ENCODE measurements at places on chromosomes 1 and 21.

- no peak for DNase-seq
Observed at GRCh38 chr1:69433073-69433472, 134.6 kb upstream of the LRRC7 start.

DNA sequence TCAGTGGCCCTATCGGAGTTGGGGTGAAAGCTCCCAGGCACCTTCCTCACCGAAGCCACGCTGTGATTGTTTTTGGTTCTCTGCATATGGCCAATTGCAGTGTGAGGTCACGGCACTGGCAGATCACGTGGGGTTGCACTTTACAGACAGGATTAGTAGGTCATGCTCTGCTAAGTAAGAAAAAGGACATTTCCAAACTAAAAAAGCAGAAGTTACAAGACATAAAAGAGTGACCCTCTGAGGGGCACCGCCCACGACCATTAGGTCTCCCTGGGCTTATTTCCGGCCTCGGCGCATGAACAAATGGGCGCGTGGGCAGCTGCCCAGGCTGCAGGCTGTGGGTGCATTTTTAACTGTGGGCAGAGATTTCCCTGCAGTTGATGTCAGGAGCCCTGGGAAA lies 2.0 kb downstream of the CAPN9 start:
- no peak for DNase-seq

DNA sequence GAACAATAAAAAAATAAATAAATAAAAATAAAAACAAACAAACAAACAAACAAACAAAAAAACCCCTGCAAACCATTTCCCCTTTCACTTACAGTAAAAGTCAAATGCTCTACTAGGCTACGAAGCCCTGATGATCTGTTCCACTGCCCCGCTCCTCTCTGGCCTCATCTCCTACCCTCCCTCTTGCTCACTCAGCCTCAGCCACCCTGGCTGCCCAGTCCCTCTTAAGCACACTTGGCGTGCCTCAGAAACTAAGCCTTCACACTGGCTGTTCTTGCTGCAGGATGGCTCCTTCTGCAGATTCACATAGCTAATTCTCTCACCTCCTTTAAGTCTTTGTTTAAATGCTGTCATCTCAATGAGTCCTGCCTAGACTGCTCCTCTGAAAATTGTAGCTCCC lies 30.8 kb upstream of the UHMK1 start:
- DNase-seq, result no peak

- DNase-seq, result no peak
Observed at GRCh38 chr1:30508611-30509010, 214.8 kb downstream of the MATN1 start.

DNA sequence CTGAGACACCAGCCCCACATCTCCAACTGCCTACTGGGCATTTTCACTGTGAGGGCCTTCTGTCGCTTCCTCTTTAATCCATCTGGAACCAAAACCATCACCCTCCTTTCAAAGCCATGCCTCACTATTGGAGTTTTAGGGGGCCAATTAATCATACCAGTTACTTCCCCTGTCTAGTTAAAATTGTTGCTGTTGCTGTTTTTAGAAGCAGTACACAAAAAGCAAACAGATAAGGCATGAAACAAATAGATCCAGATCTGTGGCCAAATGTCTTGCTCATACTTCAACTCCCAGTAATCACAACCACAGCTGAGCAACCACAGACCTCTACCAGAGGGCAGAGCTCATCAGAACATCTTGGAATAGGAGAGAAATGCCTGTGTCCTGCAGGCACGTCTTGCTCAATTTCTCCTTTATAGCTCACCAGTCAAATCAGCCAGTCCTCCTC lies 133.8 kb upstream of the C1orf105 start:
- no peak for DNase-seq

GRCh38 chr1:220551718-220552117 lies 23.8 kb downstream of the MARK1 start:
- DNase-seq, result no peak

Data from stimulated activated CD4-positive, alpha-beta T cell treated with anti-CD3 and anti-CD28 coated beads, Interleukin-1b, Interleukin-23, amount 100 ng/mL, for 48 hours (primary cell).